Activated T-cell treated with anti-CD3 and anti-CD28 coated beads for 48 hours (primary cell): ENCODE measurements at places on chromosomes 12 and 14.

- DNase-seq, result no peak
Observed at GRCh38 chr12:96219700-96220206, 25.6 kb downstream of the ELK3 start.

DNA sequence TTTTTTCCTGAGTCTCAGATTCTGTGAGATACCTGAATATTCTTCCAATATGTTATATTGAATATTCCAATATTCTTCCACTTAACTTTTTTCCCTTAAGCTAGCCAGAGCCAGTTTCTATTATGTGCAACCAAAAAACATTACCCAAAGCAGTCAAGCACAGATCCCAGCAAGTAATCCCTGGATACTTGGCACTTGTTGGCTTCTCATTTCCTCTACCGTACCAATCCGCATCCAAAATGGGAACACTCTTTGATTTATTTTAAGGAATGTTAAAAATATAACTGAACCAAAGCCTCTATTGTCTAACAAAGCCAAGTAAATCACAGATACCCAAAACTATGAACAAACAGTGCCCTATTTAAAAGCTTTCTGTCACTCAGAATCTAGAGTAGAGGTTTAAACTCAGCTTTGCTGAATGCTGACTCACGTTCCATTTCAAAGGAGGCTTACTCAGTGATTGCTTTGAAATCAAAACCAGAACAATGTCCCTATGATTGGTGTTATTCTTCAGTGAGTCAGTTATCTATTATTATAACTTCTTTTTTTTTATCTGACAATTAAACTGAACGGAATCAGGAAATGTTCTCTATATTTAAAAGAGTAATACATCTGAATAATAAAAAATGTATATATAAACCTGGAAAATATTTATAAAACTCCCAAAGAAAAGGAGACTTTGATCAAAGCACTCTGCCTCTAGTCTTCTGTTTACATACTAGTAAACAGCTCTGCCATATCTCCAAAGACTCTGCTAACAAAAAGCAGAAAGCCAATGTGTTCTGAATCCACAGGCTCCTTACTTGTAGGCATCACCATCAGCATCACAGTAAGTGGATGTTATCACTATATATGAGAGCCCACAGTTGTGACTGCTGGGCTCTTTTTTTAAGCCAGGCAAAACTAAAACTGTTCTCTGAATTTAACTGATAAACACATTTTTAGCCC lies 360.8 kb downstream of the CCDC91 start:
- DNase-seq, result no peak

DNA sequence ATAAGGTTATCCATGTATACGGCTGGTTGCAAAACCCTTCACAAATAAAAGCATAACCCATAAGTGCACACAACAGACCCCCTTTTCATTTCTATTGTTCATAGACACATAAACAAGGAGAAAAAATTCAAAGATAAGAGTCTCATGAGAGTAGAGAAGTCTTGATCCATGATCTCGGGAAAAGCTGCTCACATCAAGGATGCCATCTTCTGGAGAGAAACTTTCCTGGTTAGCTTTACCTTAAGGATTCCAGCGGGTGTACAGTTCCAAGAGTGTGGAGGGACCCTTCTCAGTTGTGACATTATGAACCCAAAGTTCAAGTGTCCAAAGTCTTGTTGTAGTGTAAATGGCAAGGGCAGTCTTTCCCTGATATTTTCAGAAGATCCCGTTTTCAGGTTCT lies 144.5 kb downstream of the LLPH start:
- no peak for DNase-seq

- no peak for DNase-seq
Observed at GRCh38 chr12:28507033-28507432, 316.8 kb downstream of the CCDC91 start.

GRCh38 chr12:105425254-105426174 lies 95.0 kb downstream of the C12orf75 start:
- no peak for DNase-seq
